ENCODE measurements at places on chromosomes 4 and X.

DNA sequence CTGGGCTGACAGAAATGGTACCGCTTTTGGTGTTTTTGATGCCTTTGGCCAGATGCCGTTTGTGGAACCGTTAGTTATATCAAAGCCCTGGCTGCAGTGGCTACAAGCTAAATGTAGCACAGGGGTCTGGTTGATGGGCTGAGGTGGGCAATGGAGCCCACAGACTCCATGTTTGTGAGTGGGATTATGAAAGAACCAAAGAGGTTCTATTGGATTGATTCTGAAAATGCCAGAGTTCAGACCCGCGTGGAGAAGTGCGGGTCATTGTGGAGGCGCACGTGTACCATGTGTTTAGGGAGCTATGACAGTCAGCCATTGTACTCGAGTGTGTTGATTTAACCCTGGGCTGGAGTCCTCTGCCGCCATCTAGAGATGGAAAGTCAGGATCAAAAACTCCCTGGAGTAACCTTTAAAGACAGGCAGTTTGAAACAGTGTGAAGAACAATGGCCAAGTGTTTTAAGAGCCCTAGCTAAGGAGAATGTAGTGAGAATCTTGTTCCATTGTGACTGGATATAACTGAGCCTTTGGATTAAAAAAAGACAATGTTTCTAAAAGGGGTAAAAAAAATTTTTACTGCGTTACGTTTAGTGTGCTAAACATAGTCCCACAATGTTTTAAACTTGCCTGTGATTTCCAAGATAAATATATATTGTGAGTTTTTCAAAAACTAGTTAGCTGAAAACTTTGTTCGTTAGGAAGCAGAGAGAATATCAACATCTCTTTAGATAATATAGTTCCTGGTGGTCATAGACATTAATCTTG, 12.7 kb downstream of the ART3 start:
- peak; percentile 77 for DNase-seq

DNA sequence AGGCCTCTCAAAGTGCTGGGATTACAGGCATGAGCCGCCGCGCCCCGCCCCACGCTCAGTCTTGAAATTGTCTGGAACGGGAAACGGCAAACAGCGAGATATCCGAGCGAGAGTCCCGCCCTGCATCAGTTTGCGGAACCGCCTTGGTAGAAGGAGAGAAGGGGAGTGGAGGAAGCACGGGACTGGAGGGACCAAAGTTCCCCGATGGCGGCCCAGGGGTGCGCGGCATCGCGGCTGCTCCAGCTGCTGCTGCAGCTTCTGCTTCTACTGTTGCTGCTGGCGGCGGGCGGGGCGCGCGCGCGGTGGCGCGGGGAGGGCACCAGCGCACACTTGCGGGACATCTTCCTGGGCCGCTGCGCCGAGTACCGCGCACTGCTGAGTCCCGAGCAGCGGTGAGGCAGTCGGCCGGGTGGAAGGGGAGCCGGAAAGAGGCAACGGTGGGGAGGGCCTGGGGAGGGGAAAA, at the start of gene BST1:
BST1 (plus strand) TSS at position 125 of the 463 bp plus-strand sequence; CDS start at position 205, 80 bp downstream.
- peak; percentile 11 for DNase-seq

DNA sequence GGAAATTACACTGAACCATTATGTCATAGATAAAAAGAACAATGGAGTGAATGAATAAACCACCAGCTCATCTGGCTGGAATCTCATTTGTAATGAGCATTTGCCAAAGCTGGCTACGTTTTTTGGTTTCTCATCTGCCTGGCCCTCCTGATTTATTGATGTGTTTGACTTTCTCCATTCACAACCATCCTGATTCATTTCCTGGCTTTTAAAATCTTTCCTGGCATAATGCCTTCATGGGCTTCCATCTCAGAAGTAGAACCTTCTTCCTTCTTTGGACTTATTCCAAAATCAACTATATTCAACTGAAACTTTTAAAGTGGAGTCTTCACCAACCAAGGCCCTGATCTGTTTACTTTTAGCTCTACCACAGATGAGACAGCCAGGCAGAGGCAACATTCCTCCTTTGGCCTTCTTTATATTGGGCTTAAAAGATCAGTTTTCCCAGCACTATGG, 36.0 kb upstream of the ARSJ start:
- no peak for DNase-seq

- DNase-seq: no peak
These were observed at the start of gene HOPX for GRCh38 chr4:56681158-56681852. Gene HOPX, minus strand, starts transcription at chr4:56681296. Its CDS starts 23,480 bp downstream, at chr4:56657816.

DNA sequence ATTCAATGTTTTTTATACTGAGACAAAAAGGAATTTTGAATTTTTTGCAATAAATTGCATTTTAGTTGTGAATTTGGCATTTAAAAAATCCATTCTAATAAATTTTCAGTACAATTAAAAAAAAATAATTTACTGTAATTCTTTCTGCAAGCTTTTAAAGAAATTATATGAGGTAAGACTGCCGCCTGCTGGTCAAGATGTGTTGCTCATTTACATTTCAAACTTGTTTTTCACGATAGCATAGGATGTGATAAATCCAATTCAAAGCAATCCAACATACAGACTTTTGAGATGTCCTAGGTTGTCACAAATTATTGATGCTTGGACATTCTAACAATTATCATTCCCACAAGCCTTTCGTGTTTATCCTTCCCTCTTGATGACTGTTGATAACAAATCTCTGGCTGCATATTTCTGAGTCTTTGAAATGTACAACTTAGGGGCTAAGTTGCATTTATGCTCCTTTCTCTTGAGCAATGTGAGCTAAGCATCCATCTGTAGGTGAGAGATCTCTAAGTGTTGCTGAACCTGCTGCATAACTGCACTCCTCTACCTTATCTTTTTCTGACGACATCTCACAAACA, 21.7 kb upstream of the MFAP3L start:
- DNase-seq: no peak

DNA sequence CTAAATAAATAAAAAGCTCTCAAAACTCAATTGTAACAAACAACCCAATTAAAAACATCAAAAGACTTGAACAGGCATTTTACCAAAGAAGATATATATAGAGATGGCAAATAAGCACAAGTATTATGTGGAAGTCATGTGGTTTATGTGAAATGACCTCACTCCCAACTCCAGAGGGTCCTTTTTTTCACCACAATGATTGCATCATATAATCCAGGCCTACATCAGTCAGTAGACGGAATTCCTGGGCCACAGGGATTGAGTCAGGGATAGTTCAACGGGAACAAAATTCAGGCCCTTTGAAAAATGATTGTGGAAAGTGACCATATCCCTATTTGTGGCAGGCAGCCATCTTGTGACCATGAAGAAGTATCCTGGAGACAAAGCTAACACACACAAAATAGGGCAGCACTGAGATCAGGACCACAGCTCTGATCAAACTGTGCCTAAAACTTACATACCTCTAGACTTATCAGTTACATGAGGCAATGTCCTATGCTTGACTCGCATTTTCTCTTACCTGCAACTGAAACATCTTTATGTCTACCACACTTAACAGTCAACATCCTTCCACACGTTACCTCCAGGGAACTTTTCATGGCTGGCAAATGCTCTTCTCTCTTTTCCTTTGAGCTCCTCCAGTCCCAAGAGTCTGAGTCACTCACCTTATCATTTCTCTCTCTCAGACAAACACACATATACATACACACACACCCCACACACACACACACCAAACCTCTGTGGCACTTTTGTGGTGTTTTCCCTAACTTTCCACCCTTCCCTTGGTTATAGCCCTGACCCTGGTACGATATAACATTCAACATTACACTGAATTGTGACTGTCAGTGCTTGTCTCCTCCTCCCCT, 113.5 kb downstream of the PHF8 start:
- no peak for DNase-seq
